GM23338 (cell line): ENCODE measurements at places on chromosomes 5 and 9. TPM values are rescaled to one million over a fixed set of nuclear protein-coding genes. Genes with fewer than 3 reads are reported as not detected.
A peak's percentile ranks its signal among the peaks of the same experiment; 100 is the strongest.

MSH3 gene
- 16.6 and 17.1 TPM in 2 replicates for total RNA-seq

LAMC3 gene
- 19.2 and 27.4 TPM in 2 replicates for total RNA-seq

TUT7 gene
- total RNA-seq = 23.8 and 28.4 TPM in 2 replicates

STC2 gene
- 132 and 160 TPM in 2 replicates for total RNA-seq

CDH12 gene
- not detected in 2 replicates for total RNA-seq

SLC6A3 gene
- 0.85 and 1.0 TPM in 2 replicates for total RNA-seq

SRP19 gene
- total RNA-seq = 104 and 144 TPM in 2 replicates

IL9 gene
- not detected in 2 replicates for total RNA-seq

NIPAL4 gene
- total RNA-seq = 0.21 and 0.27 TPM in 2 replicates

LECT2 gene
- total RNA-seq = not detected in 2 replicates

NR5A1 gene
- total RNA-seq = 0.21 and 5.7 TPM in 2 replicates

DNA sequence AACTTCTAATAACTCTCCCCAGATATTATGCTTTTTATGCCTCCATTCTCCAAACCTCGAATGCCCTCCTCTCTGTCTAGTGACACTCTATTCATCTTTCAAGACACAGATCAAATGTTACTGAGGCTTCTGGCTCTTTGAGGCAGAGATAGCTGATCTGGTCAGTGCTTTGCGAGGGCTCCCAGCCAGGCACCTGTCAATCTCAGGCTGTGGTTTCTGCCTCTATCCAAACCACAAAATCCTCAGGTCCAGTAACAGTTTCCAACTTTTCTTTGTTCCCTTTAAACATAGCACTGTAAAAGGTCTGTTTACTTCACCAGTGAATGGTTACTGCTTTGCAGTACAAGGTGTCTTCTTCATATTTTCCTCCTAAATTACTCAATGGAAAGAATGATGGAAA, 11.5 kb upstream of the STK32A start:
- no peak for DNase-seq

DNA sequence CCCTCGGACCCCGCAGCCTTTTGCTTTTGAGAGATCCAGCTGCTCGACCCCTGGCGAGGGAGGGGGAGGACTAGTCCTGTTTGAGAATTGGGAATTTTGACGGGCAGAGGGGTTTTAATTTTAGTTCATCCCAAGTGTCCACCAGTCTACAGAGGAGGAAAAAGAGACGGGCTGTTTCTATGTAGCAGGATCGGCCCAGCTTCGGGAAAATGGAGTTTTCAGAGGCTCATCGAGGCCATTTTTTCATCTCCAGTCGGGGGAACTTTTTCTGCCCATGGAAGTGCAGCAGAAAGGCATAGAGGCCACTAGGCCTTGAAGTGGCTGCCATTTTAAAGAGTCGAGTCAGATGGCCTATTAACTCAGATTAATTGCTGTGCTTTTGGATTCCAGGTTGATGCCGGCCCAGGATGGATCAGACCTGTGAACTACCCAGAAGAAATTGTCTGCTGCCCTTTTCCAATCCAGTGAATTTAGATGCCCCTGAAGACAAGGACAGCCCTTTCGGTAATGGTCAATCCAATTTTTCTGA, 1.2 kb downstream of the NSD1 start:
- no peak for DNase-seq

- peak; percentile 48 for DNase-seq
Measured at GRCh38 chr9:129282272-129282671, 104.2 kb upstream of the IER5L start.

DNA sequence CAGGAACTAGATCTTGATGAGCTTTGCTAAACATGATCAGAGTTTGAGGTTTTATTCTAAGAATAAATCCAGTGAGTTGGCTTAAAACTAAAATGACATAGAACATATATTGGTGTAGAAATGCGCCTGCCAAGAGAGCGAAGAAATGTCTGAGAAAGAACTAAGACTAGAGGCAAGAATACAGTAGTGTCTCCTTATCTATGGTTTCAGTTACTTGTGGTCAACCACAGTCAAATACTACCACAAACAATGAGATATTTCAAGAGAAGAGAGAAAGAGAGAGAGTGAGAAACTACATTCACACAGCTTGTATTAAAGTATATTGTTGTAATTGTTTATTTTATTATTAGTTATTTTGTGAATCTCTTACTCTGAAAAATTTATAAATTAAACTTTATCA, 254.4 kb upstream of the CDH10 start:
- DNase-seq = no peak

DNA sequence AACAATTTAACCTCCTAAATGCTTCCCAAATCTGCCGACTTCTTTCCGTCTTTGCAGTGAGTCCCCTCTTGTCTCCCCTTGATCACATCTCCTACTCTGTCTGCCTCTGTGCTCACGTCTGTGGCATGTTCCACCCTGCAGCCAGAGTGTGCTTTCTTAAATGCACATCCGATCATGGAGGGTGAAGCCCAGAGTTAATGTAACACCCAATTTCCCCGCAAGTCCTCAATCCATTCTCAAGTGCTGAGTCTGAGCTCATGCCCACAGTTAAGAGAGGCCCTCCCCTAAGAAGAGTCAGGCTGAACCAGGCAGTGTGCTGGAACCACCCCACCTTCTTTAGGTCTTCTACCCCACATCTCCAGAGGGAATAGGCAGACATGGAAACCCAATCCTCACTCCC, 164.8 kb downstream of the EPB41L4A start:
- no peak for DNase-seq

GRCh38 chr9:95131023-95131943, 186.2 kb downstream of the FANCC start:
- DNase-seq = peak; percentile 77

- DNase-seq = no peak
Measured at GRCh38 chr5:58800861-58801540, 218.1 kb downstream of the RAB3C start.

GRCh38 chr5:15105799-15106393, 234.3 kb upstream of the ANKH start:
- peak; percentile 80 for DNase-seq

- no peak for DNase-seq
Measured at GRCh38 chr5:72555871-72556270, 48.7 kb upstream of the ZNF366 start.

DNA sequence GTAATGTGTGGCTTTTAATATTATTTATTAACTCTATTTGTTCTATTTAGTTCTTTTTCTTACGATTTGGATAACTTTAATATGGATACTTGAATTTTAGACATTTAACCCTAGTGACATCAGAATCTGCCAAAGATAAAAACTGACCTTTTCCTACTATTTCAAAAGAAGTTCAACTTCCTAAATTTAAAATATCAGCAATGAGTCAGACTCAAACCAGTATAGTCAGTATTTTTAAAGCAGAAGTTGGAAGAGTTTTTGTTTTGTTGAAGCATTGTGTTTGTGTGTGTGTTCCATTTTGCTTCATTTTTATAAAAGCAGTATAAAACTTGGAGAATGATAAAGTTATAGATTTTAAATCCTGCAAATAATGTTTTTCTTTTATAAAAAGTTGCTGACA, 251.8 kb upstream of the RASA1 start:
- no peak for DNase-seq

- DNase-seq = no peak
Measured at GRCh38 chr9:73810585-73811215, 659.0 kb downstream of the ANXA1 start.

- DNase-seq = no peak
Measured at GRCh38 chr9:93261735-93262523, 78.0 kb downstream of the WNK2 start.

GRCh38 chr5:34740389-34740806, 84.3 kb downstream of the RAI14 start:
- no peak for DNase-seq

DNA sequence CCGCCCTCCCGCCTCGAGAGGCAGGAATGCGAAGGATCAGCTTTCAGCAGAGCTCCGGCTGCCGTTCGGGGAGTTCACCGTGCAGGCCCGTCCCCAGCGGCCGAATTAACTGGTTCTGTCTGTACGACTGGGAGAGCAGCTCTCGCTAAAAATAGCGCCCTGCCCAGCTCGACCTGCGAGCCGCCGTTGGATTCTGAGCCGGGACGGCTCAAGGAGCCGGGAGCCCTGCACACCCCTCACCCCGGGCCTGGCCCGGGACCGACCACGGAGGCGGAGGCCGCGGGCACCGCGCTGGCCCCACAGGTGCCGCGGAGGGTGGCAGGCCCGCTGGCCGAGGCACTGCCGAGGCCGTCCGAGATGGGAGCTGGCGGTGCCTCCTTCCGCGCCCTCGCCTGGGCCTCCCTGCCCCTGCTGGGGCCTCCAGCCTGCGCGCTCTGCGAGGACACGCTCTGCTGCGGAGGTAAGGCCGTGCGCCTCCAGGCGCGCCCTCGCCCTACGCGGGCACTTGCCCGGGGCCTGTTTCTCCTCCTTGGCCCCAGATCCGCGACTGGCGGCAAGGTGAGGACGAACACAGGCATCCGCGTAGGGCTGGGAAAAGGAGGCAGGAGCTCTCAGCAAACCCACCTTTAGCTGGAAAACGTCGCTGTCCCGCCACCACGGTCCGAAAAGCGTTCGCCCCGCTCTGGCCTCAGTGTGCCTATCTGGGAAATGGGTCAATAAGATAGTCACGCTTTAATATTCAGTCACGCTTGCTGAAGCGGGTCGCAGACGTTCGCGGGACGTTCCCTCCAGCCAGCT, 53.1 kb upstream of the DAB2IP start:
- peak; percentile 96 for DNase-seq

DNA sequence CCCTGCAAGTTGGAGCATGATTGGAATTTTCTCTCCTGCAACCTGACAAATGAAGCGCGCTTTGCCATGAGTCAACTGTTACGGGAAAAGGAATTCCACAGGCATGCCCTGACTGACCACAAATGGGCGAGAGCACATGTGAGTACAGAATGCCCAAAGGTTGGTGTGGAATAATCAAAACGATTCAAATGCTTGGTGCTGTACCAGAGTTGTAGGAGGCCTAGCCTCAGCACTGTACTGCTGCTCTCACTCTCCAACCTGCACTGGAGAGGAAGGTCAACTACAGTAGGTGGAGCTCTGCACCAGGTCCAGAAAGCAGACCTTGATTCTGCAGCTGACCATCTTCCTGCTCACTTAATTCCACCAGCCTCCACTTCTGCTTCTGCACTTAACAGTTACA, 406.9 kb upstream of the ACTBL2 start:
- DNase-seq = peak; percentile 28

GRCh38 chr5:129652349-129653056, 95.4 kb upstream of the MINAR2 start:
- no peak for DNase-seq

- DNase-seq = no peak
Measured at GRCh38 chr5:78056901-78057514, 237.5 kb downstream of the AP3B1 start.

DNA sequence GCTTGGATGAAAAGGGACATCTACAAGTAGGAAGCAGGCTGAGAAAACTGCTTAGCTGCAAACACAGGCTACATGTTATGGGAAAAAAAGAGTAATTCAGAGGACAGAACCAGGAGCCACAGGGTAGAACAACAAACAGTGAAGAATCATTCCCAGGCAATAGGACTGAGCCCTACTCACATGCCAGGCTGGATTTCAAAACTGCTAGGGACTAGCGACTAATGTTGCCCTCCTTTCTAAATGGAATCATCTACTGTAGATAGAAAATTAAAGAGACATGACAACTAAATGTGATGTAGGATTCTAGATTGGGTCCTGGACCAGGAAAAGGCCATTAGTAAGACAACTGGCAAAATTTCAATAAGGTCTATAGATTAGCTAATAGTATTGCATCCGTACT, 15.3 kb downstream of the NRG2 start:
- DNase-seq = no peak

- peak; percentile 85 for DNase-seq
Measured at GRCh38 chr9:132114102-132114707, 34.5 kb upstream of the MED27 start.

- DNase-seq = peak; percentile 37
Measured at GRCh38 chr5:850511-851006, at the start of gene ZDHHC11. TSS of gene ZDHHC11 (minus strand) at chr5:850986. CDS start at chr5:850602, 384 bp downstream.

DNA sequence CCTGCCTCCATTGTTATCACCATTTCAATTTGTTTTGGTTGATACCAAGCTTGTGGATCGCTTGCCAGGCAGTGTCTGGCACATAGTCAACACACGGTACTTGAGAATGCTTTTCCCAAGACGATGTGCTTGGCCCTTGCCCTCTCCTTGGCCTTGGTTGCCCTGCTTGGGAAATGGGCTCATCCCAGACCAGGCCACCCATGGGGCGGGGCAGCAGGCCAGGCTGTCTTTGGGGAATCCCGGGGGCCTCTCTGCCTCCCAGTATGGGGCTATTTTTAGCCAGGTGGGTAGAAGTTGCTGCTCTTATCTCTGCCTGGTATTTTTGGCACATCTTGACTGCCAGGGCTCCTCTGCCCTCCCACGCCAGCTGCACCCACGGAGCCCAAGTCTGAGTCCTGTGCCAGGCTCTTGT, 49.9 kb downstream of the LMX1B start:
- no peak for DNase-seq

DNA sequence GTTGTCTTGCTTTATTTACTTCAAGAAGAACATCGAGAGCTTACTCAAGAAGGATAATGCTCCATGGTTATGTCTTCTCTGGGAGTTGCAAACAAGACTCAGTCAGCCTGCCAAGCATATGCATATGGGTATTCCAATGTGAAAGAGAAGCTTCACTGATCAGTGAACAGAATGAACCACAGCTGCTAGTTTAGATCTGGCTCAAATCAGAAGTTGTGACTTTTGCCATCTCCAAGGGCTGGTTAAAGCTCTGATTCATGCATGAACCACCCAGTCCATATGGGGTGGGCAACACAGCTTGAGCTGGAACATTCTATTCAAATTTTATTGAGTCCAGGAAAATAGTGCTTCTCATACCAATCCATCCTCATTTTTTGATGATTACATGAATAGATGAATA, 50.0 kb downstream of the ATPSCKMT start:
- DNase-seq = no peak

- no peak for DNase-seq
Measured at GRCh38 chr5:52837591-52838001, 49.9 kb downstream of the ITGA1 start.

DNA sequence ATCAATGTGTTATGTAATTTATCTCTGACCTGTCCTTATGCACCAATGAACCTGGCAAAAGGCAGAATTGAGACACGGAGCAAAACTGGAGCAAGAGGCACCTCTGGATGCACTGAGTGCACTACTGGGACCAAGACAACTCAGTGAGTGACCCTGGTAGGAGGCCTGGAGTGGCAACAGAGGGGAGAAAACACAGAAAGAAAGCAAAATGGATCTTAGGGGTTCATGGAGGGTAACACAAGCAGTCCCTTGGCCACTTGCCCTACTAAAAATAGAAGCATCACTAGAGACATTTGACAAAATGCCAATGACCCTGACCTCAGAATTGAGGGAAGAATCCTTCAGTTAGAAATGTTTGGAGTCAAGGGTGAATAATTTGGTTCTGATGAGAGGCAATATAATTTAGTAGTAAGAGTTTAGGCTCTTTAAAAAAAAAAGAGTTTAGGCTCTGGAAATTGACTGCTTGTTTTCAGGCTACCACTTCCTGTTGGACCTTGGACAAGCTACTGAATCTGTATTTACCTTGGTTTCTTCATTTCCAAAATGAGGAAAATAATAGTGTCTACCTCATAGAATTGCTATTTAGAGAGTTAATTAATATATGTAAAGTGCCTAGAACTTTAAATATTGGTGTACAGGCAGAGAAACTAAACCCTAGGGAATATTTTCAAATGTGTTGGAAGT, 234.9 kb upstream of the TARS1 start:
- DNase-seq = no peak

GRCh38 chr9:35660966-35661415, 2.9 kb downstream of the CCDC107 start:
- DNase-seq = peak; percentile 56
